ENCODE measurements at places on chromosomes 16 and 17. TPM values are rescaled to one million over a fixed set of nuclear protein-coding genes. Genes with fewer than 3 reads are reported as not detected.

The UNC13D gene
- 2.7 TPM for total RNA-seq

The GALR2 gene
- 1.1 TPM for total RNA-seq

DNA sequence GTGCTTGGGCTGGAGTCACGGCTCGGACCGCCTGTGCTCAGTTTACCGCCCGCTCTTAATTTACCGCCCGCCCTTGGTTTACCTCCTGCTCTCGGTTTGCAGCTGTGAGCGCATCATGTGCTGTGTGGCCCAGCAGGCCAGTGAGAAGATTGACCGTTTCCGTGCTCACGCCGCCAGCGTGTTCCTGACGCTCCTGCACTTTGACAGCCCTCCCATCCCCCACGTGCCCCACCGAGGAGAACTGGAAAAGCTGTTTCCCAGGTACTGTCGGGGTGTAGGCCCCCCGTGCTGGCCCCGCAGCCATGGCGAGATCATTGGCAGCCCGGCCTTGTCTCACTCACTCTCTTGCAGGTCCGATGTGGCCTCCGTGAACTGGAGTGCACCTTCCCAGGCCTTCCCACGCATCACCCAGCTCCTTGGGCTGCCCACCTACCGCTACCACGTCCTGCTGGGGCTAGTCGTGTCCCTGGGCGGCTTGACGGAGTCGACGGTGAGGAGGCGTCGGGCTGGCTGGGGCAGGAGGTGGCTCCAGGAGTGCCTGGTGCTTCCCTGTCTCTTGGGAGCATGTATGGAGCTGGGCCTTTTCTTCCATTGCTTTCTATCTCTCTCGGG, 89.3 kb upstream of the ZNF750 start:
- no peak for DNase-seq

- DNase-seq: no peak
Observed at GRCh38 chr17:11823862-11824261, 173.4 kb downstream of the ZNF18 start.

The TBC1D3I gene
- 1.9 TPM for total RNA-seq

DNA sequence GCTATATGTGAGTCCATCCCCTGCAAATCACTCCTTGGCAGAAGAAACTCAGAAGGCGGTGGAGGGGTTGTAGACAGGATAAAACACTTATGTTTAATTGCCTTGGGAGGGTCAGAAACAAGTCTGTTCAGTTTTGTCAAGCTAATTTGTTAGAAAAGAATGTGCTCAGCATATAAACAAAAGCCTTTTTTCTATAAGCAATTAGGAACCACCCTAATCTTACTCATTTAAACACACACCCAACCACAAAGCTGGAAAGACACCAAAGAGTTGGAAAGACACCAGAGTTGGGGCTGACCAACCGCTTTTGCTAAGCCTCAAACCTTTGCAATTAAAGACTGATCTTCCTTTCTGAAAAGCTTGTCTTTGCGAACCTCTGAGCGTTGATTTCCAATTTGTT, 439.2 kb upstream of the ERCC4 start:
- DNase-seq: no peak

- no peak for DNase-seq
Observed at GRCh38 chr17:35683591-35683990, 47.8 kb upstream of the RASL10B start.
